ENCODE measurements at places on chromosomes 13 and 19.

GRCh38 chr13:25147638-25148401 is 24.3 kb downstream of the AMER2 start:
- DNase-seq: no peak

DNA sequence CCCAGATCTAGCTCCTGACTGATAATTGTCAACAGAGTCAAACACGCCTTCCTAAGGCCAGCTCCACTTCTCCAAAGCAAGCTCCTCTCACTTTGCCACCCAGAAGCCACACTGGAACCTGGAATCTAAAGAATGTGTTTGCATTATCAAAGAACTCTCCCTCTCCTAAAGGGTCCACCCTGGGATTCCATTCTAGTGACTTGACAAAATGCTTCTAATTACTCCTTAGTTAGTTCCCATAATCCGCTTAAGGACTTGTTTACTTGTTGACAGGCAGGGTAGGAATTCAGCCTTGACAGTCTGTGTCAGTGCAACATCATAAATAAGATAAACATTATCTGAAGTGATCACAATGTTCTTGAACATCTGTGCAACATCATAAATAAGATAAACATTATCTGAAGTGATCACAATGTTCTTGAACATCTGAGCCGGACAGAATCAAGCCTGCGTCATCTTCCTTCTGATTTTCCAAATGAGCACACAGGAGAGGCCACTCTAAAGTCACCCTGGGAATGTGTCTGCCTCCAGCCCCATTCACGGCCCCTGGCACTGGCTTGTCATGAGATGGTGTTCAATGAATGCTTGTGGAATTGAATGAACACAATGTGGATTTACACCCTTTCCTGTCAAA is 512.1 kb downstream of the IRS2 start:
- peak; percentile 17 for DNase-seq

- no peak for DNase-seq
These were observed 773.2 kb upstream of the SLC10A2 start for GRCh38 chr13:103839460-103839859.

DNA sequence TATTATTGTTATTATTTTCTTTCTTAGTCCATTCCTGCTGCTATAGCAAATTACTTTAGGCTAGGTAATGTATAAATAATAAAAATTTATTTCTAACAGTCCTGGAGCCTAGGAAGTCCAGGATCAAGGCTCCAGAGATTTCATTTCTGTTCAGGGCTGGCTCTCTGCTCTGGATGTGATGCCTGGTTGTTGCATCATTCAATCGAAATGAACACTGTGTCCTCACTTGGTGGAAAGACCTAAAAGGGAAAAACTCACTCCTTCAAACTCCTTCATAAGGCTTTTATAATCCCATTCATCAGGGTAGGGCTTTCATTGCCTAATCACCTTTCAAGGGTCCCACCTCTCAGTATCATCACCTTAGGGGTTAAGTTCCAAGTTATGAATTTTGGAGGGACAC is 395.0 kb downstream of the EFNB2 start:
- DNase-seq: no peak

Measured in GM04504 (cell line).